ENCODE measurements at places on chromosomes 6 and 20. TPM values are rescaled to one million over a fixed set of nuclear protein-coding genes. Genes with fewer than 3 reads are reported as not detected.

Gene TBC1D32
- total RNA-seq = 14.9 TPM

Gene PAK5
- not detected for total RNA-seq

Gene SLC22A16
- total RNA-seq = not detected

Gene ADGRG6
- 0.37 TPM for total RNA-seq

Gene MYL9
- total RNA-seq = 23.1 TPM

Gene COL20A1
- total RNA-seq = not detected

Gene C6orf58
- total RNA-seq = not detected
